H4 (cell line): ENCODE measurements at places on chromosomes 13 and 19. TPM values are rescaled to one million over a fixed set of nuclear protein-coding genes. Genes with fewer than 3 reads are reported as not detected.

DNA sequence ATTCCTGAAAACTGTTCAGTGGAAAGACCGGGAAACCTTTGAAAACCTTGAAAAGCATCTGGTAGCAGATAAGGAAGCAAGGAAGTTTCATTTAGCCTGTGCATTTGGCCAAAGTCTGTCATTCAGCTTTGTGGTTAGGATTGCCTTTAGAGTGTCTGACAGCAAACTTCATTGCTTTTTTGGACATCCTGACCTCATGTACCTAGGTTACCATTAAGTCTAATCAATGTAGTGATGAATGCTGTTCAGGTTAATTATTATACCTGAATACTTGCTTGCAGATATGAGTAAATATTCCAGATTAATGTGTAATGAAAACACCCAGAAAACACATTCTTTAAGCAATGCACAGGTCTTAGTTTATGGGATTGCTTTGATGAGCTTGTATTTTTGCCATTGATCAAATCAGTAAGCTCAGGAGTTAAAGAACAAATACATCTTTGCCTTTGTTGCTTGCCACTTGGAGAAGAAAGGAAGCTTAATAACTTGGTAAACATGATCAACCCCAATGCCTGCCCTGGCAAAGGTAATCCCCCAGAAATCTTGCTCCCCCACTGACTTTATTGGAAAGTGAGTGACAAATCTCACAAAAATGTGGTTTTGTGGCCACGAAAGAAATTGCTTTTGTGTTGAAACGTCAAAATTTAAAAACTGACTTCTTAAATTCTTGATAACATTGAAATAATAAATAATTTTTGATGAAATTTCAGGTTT, 87.4 kb downstream of the SLC15A1 start:
- no peak for DNase-seq

DNA sequence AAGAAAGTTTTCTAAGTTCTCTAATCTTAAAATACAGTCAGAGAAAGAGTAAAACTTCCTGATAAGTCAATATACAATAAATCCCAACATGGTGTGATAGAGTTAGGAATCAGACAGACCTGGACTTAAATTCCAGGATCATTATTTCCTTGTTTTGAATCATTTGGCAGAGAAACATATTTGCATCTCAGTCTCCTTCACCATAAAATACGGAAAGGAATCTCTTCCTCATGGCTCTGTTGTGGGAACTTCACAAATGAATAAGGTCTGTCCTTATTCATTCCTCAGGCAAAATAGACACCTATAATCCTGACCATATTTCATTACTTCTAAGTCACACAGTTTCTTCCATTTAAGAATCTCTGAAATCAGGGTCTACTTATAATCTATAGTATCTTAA, 19.3 kb upstream of the SERP2 start:
- no peak for DNase-seq

The ZNF584 gene
- 15.6 and 23.6 TPM in 2 replicates for total RNA-seq

- DNase-seq: no peak
Observed at GRCh38 chr13:32737679-32738078, 151.4 kb downstream of the PDS5B start.

- DNase-seq: no peak
Observed at GRCh38 chr13:47233734-47234133, 336.9 kb upstream of the HTR2A start.

GRCh38 chr13:75393839-75394520, 88.0 kb downstream of the TBC1D4 start:
- DNase-seq: no peak

The ADPRHL1 gene
- 0.23 and 1.3 TPM in 2 replicates for total RNA-seq

DNA sequence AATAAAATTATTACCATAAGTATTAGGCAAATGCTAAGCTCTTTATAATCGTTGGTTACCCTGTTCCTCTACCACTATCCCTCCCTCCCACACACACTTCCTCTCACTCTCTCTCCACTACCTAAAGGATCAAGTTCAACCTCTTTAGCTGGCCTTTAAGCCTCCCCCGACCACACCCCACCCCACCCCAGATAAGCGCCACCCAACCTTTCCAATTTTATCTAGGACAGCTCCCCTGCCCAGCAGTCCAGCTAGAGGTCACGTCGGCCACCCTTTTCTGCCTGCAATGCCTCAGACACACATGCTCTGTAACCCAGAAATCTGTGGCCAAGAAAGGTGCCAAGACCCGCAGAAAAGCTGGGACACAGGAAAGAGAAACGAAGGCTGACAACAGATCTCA, 1.1 kb downstream of the LYPD4 start:
- DNase-seq: no peak

GRCh38 chr19:41535029-41535622, 40.8 kb upstream of the CEACAM21 start:
- no peak for DNase-seq

DNA sequence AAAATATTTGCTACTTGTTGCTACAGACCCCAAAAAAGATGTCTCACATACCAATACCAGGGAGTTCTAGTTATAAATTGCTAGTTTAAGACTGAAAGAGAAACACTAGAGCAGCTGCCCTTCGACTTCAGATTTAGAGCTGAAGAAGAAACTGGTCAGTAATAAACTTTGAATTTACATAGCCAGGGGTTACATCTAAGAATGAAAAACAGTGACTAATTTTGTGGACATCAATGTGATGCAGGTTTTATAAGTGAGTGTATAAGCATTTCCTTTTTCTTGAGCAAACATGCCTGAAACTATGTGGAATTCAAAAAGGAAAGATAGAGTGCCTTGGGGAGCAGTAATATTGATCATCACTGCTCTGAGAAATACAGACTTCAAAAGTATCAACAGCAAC, 724.9 kb upstream of the MIR17HG start:
- DNase-seq: no peak

- DNase-seq: no peak
Observed at GRCh38 chr13:105338773-105339172, 1196.7 kb downstream of the EFNB2 start.

- DNase-seq: no peak
Observed at GRCh38 chr19:57363688-57364181, 384 bp downstream of the TRAPPC2B start.

DNA sequence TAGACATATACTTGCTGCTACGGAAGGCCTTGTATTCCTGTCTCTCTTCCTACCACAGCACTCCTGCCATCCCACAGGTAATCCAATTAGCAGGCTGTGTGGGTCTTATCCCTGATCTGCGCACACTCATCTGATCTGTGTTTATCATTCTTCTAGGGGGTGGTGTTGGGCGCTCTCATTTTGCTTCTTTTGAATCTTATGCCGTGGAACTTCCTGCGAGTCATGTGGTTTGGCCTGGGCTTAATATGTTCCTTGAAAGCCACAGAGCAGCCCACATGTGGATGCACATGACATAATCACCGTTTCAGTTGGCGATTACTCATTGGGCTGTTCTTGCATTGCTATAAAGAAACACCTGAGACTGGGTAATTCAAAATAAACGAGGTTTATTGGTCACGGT, 7.5 kb downstream of the RASA3 start:
- DNase-seq: peak; percentile 40

DNA sequence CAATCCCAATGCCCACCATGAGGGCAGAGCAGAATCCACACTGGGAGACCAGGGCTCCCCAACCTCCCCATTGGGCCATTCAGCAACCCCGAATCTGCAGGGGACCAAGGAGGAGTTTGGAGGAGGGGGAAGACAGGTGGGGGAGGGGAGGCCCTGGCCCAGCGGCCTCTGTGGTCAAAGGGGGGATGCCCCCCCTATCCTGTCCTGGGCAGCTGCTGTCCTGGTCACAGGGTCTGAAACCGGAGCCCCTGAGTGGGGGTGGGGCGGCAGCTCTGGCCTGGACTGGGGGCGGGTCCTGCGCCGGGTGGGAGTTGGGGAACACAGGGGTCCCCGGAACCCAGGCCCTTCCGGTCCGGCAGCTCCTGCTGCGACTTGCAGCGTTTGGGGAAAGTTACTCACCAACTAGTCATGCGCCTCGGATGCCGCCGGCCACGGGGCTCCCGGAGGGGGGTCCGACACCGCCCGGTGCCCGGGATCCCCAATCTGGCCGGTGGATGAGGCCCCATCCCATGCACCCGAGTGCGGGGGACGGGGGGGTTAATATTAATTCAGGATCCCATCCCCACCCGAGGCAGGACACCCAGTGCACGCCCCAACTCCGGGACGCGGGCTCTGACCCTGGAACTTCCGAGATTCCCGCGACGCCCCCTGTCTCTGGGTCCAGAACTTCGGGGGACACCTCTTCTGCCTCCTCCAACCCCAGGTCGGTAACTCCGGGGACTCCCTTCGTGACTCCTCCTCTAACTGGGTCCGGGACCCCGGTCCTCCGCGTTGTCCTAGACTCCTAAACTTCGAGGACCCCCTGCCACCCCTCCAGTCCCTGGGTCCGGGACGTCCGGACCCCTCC, 872 bp downstream of the HOMER3 start:
- DNase-seq: no peak

The TLE2 gene
- 3.0 and 3.5 TPM in 2 replicates for total RNA-seq

- no peak for DNase-seq
Observed at GRCh38 chr19:2170987-2171348, 7.2 kb downstream of the DOT1L start.

The ADGRE1 gene
- 32.3 and 36.0 TPM in 2 replicates for total RNA-seq

The SOX1 gene
- not detected in 2 replicates for total RNA-seq

DNA sequence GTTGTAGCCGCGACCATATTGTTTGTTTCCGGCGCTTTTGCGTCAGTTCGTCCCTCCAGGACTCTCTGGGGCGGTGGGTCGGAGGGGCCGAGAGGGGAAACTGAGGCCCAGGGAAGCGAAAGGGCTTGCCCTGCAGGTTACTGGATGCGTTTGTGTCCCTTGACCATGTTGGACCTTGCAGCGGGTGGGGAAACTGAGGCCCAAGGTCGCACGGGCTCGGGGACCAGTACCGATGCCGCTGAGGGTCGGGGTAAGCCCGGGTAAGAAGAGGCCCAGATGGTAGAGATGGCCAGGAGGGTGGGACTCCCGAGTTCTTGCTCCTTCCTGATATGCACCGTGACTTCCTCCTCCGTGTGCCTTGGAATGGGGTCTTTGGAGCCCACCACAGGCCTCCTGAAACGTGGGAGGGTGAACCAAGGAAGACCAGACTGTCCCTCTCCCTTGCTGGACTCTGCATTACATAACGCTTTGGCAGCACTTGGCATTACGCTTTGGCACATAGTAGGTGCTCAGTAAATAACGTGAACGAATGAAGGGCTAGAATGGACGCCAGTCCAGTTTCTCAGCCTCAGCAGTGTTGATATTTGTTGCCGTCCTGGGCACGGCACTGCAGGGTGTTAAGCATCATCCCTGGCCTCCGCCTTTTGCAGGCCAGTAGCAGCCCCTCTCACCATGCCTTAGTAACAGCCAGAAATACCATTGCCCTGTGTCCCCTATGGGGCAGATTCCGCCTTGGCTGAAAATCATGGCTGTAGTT, 743 bp downstream of the CHAF1A start:
- no peak for DNase-seq
